Posterior cingulate gyrus (tissue), 11 donors: ENCODE measurements at places on chromosomes 2 and 18.

DNA sequence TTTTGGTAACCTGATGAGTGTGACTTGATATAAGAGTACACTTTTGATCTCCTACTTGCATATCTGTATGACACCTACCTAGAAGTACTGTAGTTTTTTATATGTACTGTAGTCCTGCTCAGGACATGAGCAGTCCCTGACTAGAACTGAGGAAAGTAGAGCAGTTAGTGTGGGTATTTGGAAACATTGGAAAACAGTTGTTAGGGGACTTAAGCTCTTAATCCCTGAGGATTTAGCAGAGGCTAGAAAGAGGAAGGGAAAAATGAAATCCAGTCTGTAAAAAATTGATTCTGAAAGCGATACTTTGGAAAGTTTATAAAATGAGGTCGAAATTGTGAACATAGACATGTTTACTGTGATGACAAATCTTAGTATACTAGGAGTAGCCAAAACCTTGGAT, 125.6 kb downstream of the NCOA1 start:
- no peak for DNase-seq

DNA sequence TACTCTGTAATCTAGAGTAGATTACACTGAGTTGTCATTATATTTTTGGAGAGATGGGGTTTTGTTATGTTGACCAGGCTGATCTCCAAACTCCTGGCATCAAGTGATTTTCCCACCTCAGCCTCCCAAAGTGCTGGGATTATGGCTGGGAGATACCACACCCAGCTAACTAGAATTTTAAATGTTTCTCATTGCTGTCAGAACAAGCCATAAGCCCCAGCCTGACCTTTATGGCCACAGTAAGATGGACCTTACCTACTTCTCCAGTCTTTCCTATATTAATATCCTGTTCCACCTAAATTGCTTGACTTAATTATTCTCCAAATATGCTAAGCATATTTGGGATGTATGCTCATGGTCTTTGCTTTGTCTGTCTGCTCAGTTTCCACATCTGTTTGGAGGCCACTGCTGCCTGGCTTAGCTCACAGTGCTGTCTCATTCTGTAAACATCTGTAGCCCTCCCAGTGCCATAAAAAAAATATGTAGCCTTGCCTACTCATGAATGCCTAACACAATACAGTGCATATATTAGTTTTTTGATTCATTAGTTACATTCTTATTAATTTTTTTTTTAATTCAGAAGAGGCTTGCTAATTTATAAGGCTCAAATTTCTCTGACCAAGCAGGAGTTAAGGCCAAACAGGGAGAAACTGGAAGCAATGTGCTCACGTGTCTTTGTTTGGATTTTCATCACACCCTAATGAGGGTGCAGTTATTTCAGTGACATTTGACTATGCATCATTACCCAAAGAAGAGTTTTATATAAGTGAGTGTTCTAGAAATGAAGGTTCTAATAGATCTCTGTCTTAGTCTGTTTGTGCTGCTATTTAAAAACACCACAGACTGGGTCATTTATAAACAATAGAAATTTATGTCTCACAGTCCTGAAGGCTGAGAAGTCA, 45.3 kb upstream of the PSME4 start:
- DNase-seq = no peak

DNA sequence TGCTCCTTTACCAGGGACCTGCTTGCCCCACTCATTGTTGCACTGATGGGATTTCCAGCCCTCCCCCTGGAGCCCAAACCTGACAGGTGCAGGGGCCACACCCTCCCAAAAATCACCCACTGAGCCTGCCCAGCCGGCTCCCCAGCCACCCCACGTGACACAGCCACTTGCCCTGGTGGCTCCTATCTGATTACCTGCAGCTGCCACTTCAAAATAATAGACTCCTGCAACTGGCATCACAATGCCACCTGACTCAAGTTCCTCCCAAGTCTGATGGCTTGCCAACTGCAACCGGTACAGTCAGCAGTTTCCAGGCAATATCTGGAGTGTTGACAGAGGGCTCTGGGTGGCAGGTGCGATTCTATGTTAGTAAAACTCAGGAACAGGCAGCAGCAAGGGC, 66.2 kb downstream of the CRACDL start:
- no peak for DNase-seq

GRCh38 chr2:143717053-143717452, 587.8 kb downstream of the ARHGAP15 start:
- no peak for DNase-seq

- DNase-seq = no peak
Measured at GRCh38 chr2:174717273-174717672, 47.0 kb downstream of the CHRNA1 start.

DNA sequence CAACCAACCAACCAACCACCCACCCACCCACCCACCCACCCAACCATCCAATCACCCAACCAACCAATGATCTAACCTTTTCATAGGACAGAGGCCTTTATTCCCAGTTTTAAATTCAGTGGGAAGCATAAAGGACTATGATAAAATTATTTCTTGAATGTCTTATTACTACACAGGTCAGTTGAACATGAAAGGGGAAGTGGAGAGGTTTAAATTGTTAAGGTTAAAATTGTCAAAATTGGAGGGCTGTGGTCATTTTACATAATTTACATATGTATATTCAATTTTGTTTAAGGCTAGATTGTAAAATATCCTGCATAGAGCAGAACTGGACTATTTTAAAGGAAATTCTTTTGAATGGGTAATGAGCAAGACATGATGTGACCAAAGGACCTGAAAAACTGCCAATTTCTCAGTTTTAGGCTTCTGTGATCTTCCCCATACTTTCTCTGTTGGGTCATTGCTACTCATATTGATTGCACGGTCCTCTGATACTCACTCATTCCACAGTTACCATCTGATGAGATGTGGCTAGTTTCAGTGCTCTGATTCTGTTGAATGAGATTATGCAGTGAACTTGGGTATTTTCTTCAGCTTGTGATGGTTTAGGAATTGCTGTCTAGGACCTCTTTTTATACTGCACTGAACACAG, 127.4 kb downstream of the PLCL1 start:
- no peak for DNase-seq

DNA sequence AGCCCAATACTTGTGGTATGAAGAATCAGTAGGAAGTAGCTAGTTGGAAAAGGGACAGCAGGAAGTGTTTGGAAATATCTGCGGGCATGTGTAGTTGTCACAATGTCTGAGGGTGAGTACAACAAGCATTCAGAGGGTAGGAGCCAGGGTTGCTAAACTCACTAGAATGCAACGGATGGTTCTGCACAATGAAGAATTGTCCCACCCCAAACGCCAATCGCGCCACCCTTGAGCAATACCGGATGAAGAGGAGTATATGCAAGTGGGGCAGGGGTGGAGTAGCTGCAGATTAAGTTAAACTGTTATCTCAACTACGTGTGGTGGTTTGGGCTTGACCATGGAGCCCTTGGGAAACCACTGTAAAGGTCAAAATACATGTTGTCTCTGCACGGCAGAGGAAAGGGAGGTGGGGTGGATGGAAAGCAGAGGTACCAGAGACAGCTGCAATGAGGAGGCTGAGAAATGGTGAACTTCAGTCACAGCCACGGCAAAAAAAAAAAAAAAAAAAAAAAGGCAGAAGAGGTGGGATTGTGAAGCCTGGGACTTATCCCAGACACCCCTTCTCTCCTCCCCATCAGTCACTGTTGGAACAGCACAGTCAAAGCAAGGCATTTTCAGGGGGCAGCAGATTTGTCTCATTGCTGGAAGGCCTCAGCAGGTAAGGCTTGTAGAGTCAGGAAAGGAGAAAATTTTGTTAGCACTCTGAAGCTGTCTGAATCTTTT, 5.2 kb downstream of the CCL20 start:
- DNase-seq = no peak

DNA sequence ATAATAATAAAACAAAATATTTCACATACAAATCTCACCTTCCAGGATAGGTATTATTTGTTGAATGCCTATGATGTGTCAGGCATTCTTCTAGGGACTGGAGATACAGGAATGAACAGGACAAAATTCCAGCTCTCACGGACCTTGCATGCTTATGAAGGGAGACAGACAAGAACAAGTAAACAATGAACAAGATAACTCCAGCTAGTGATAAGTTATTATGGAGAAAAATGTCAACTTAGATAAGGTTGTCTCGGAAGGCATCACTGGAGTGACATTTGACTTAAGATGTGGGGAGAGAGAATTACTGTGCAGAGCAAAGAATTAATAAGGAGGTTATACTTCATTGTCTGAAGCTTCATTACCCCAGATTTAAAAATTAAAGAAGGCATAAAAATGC, 836.7 kb downstream of the SOCS6 start:
- DNase-seq = no peak

GRCh38 chr18:6874315-6874714, 144.8 kb downstream of the ARHGAP28 start:
- DNase-seq = no peak

DNA sequence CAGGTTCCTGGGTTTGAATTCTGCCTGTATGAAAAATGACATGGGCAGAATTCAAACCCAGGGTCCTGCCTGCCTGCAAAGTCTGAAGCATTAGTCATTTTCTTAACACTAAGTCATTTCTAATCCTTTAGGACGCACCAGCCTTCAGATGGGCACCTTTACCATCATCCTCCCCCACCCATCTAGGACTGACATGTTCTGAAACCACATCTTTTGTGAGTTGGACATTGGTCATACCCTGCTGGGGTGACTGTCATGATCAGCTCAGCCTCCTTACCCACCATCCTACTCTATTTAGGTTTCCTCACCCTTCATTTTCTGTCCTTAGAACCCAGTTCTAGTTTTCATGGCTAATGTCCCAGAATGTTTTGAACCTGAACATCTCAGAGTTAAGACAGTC, 104.9 kb downstream of the TRIB2 start:
- no peak for DNase-seq

DNA sequence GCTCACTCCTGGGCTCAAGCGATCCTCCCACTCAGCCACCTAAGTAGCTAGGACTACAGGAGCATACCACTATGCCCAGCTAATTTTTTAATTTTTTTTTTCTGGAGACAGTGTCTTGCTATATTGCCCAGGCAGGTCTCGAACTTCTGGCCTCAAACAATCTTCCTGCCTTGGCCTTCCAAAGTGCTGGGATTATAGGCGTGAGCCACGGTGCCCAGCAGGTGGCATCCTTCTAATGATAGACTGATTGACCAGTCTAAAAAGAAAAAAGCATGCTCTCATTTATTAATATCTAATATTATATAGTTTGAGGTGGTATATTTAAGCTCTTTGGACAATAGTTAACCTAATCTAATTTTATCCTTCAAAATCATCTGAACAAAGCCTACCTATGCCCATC, 198.6 kb downstream of the CAMKMT start:
- no peak for DNase-seq

DNA sequence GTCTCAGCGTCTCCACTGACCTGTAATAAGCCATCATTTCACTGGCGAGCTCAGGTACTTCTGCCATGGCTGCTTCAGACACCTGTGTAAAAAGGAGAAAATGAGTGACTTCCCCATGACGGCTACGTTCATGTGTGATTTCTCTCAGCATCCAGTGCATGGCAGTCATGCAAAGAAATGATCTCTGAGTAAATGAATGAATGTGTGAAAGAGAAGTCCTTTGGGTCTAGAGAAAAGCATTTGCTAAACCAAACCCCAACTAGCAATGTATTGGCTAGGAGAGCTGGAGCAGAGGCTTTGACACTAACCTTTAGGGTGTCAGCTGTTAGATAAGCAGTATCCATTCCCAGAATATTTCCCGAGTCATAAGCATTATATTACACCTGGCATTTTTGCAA, 417 bp downstream of the IL1B start:
- DNase-seq = no peak

DNA sequence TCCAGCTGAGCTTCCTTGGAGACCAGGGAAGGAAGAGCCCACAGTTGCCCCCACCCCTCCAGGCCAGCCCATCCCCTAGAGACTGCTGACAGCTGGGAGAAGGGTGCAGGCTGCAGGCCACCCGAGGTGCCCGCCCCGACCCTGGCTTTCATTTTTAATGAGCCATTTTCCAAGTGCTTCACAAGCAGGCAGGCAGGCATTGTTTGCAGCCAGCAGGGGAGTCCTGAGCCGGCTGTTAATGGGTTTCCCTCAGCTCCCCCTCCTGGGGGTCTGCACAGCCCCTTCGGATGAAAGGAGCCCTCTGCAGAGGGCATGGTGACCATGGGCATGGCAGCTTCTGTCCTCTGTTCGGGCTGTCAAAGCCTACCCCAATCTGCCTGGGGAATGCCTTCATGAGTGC, 94.5 kb downstream of the ZBTB7C start:
- peak; percentile 49 for DNase-seq

DNA sequence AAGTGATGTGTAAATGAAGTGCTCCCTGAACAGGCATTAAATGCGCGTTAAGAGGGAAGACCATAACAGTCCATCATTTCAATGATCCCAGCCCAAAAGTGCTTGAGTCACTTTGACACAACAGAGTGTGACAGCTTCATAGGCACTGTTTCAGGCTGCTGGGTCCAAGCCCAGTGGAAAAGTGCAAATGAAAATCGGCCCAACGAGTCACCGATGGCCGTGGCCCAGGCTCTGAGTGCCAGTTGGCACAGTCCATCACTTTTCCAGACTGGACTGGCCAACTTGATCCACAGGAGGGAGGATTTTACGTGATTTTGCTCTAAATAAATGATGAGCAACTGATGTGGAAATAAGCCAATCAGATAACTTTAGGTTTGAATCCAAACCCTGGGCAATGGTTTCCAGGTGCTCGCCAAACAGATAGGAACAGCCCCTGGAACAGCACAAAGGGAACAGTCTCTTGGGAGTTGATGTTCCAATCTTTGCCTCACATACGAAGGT, 114.0 kb downstream of the SP3 start:
- DNase-seq = no peak

- no peak for DNase-seq
Measured at GRCh38 chr2:174051741-174052583, 86.8 kb upstream of the SP3 start.

DNA sequence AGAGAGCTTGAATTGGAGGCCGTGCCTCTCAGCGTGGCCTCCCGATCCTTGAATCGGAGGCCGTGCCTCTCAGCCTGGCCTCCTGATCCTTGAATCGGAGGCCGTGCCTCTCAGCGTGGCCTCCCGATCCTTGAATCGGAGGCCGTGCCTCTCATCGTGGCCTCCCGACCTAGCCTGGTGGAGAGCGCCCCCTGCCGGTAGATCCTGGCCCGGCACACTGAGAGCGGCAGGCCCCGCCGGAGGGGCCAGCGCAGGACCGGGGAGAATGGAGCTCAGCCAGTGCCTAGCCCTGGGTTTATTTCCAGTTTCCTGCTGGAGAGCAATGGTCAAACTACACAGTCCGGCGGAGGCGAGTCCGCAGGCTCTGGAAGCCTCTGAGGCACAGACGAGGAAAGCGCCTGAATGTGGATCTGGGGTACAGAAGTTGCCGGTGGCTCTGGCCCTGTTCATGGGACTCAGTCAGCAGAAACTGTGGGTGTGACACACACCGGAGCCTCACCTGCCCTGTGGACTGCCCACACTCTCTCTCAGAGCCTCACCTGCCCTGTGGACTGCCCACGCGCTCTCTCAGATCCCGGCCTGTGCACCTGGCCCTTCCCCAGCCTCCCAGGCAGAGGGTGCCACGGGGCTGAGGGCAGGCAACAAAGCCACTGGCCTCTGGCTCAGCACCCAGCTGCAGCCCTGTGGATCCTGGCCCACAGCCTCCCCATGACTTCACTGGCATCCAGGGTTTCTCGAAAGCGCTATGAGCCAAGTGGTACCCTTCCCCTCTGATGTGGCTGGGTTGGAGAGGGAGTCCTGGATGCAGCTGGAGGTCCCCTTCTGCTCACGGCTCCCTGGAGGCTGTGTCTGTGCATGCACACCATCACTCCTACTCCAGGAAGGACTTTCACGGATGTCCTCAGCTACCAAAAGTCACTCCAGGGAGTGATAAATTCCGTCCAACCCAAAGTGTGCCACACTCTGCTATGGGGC, 1.5 kb downstream of the IL36B start:
- no peak for DNase-seq
